Left renal pelvis (tissue), 4 donors: ENCODE measurements at places on chromosomes 1 and 21.

DNA sequence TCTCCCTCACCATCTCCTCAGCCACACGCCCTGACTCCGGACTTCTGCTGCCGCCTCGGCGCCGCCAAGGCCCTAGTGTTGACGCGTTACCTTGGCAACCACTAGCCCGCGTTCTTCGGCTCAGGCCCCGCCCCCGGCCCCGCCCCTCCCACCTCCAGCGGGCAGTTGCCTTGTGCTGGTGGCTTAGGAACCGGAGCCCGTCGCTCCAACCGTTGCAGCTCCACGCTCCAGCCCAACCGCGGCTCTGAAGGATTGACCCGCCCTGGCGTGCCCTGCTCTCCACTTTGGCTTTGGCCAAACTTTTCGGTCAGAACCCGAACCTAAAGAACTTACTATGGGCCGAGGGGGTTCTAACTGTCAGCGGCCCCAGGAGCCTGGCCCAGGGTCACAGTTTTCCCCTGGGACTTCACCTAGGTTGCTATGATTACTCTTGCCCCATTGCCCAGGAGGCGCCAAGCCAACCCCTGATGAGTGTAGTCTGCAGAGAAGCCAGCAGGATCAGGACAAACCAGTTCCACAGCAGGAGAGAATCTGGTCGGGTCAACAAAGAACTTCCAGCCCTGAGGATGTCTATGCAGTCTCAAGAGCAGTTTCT lies at the start of gene CFAP45:
Gene CFAP45, minus strand, starts transcription at position 80 of the 595 bp plus-strand sequence. Its CDS starts 67 bp downstream, at position 13.
- DNase-seq = peak; percentile 75

GRCh38 chr1:234559902-234560676 lies 49.9 kb downstream of the IRF2BP2 start:
- no peak for DNase-seq

DNA sequence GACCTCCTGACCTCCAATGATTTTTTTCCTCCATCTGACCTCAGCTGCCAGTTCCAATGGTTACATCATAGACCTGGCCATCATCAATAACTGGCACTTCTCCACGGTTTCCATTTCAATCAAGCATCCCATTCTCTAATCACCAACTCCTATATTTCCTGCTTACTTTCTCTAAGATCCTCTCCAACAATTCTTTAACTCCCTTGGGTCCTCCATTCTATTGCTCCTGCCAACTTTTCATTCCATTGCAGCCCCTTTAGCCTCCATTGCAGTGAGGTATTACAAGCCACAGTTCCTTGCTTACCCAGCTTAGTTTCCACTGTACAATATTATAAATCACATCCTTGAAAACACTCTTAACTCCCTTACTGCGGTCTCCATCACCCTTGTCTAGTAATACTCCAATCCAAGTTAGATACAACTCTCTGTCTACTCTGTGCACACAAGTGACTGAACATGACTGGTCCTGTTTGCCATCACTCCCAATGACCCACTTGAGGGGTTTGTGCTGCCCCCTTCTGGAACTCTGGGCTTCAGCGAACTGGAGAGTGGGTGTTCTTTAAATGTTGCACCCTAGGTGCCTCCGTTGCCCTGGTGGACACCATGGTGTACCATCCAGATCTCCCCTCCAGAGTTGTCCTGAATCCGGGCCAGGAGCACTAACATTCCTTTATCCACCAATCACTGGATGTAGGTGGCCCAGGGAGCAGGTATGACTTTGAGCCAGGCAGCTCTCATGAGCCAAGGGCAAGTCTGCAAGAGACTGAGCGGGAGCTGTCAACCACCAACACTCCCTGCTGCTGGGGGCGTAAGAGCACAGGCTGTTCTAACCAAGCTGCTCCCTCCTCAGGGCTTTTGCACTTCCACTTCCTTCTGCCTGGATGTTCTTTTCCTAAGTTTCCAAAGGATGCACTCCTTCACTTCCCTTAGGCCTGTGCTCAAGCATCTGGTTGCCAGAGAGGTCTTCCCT lies 3.7 kb upstream of the FNDC7 start:
- no peak for DNase-seq

DNA sequence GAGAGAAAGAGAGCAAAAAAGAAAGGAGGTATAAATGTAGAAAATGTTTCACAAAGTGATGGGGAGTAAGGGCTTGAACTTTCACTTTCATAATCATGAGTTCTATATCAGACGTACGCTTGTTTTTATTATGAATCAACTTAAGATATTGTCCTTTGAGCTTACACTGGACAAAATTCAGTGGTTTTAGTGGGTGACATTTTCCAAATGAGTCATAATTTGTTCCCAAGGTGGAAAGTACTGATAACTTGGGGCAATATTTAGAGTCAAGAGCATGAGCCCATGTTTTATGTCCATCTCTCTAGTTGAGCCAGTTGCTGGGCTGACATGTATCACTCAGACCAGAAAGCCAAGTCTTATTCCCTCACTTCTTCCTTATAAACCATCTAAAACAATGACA lies 161.6 kb downstream of the CHRM3 start:
- no peak for DNase-seq

DNA sequence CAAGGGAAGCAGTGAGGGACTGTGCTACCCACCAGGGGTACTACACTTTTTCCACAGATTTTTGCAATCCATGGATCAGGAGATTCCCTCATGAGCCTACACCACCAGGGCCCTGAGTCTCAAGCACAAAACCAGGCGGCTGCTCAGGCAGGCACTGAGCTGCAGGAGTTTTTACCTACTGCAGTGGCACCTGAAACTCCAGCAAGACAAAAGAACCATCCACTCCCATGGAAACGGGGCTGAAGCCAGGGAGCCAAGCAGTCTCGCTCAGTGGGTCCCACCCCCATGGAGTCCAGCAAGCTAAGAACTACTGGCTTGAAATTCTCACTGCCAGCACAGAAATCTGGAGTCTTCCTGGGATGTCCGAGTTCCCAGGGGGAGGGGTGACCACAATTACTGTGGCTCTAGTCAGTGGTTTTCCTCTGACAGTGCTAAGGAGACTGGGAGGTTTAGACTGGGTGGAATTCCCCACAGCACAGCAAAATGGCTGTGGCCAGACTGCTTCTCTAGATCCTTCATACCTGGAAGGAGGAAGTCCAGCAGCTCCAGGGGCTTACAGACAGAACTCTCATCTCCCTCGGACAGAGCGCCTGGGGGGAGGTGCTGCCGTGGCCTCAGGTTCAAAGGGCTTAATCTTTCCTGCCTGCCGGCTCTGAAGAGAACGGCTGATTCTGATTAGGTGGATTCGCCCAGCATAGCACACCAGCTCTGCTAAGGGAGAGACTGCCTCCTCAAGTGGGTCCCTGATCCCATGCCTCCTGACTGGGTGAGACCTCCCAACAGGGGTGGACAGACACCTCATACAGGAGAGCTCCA lies 437.8 kb downstream of the LTN1 start:
- DNase-seq = no peak

- DNase-seq = no peak
Observed at GRCh38 chr1:6412896-6413295, 6.8 kb downstream of the HES2 start.

- no peak for DNase-seq
Observed at GRCh38 chr1:234634387-234634786, 24.4 kb upstream of the IRF2BP2 start.

GRCh38 chr1:27668121-27668807 lies 3.7 kb downstream of the IFI6 start:
- no peak for DNase-seq

- no peak for DNase-seq
Observed at GRCh38 chr1:21818656-21819055, 6.6 kb downstream of the LDLRAD2 start.

DNA sequence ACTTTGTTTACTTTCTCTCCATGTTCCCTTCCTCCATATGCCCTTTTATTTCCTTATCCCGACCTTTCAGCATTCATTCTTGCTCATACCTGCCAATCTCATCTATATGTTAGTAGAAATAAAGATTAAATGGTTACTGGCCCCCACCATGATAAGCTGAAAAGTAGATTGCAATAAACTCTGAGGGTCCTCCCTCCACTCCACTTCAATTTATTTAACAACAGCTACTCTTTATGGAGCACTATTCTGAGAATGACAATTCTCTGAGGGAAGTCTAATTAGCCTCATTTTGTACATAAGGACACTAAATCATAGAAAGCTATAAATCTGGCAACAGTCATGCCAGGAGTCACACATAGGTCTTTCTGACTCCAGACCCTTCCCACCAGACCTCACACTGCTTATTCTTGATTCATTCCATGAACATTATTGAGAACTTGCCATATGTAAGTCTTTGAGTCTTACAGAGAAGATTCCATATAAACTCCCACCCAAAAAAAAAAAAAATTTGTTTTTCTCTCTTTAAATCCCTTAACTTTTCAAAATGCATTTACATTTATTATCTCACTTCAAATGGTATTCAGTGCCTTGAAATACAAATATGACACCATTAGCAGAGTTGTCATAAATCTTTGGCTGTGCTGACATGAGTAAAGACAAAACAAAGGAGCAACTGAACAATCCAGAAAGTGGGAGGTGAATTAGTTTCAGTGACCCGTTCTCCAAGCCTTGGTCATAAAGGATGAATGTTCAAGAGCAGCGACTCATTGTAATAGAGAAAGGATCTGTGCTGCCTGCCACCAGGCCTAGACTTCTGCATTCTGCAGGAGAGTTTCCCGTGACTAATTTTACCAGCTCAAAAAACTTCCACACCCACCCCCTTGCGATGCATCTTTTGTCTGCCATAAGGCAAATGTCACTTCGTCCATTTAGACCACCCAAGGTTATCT lies 28.5 kb downstream of the PALMD start:
- DNase-seq = peak; percentile 25

DNA sequence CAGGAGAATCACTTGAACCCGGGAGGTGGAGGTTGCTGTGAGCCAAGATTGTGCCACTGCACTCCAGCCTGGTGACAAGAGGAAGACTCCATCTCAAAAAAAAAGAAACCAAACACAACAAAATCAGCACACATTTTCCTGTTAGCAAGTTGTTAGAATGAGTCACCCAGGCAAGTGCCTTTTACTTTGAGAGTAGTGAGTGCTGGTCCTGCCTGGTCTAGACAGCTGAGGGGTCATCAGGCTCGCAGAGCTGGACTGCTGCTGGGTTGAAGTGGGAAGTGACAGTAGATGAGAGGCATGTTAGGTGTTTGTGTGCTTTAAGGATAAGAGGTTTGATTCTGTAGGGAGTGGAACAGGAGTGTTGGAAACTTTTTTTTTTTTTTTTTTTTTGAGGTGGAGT lies 31.9 kb downstream of the GNPAT start:
- DNase-seq = no peak

DNA sequence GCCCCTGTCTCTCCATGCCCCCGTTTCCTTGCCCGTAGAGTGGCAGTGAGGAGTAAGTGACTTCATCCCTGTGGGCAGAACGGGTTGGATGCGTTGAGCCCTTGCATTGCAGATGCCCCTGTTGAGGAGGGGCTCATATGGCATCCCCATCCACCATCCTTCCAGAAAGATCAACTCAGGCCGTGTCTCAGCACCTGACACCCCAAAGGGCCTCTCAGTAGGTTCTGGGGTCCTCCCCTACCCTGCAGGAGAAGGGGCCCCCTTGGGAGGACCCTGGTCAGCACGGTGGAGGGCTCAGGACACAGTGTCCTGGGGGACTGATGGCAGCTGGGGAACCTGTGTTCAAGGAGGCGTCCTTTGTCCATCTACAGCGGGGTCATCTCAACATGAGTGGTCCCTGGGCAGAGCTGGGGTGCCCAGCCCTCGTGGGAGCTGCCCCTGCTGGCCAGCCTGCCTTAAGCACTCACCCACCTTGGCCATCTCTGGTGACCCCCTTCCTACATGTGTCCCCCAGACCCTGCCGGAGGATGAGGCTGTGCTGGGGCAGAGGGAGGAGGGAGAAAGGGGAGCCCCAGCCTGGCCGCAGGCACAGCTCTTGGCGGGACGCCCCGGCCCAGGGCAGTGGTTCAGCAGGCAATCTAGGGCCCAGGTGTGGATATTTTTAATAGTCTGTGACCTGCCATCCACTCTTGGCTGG lies 48.2 kb upstream of the ACTRT2 start:
- no peak for DNase-seq

DNA sequence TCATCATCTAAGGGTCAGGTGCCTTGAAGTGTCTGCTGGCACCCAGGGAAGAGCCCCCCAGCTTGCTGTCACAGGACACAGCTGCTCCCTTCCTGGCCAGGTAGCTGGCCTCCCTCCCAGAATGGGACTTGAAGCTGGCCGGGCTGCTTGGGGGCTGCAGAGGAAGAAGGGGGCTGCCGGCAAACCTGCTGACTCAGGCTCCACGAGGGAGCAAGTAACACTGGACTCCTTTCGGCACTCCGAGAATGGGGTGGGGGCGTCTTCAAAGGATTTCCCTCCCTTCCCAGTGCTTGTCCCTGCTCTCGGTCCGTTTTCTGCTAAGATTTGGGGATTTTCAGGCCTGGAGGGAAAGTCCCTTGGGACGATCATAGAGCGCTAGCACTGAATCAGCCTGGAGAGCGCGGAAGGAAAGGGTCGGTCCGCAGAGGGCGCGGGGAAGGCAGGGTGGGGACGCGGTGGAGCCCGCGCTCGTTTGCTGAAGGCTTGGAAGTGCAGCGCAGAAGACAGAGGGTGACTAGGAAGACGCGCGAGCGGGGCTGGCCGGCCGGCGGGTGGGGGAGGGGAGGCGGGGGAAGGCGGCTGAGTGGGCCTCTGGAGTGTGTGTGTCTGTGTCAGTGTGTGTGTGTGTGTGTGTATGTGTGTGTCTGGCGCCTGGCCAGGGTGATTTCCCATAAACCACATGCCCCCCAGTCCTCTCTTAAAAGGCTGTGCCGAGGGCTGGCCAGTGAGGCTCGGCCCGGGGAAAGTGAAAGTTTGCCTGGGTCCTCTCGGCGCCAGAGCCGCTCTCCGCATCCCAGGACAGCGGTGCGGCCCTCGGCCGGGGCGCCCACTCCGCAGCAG lies at the start of gene CSF1:
Gene CSF1, plus strand, starts transcription at position 727 of the 840 bp plus-strand sequence. CDS start 175 bp downstream, outside the sequence.
- peak; percentile 78 for DNase-seq

DNA sequence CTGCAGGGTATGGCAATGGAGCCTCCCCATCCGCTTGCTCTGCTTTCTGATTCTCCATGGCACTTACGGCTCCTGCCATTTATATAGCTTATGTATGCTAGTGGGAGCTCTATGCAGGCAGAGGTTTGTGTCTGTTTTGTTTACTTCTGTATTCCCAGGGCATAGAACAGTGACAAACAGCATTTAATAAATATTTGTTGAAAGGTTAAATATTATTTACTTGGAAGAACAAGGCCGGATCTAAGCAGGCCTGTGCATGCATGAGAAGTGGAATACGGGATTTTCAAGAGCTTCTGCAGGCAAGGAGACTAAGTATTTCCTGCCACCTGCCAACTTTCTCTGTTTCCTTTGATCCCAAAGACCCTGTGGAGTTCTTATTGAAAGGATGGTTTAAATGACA lies 90.7 kb downstream of the XCL2 start:
- DNase-seq = no peak

GRCh38 chr21:30758306-30758705 lies 3.1 kb upstream of the KRTAP21-1 start:
- no peak for DNase-seq

DNA sequence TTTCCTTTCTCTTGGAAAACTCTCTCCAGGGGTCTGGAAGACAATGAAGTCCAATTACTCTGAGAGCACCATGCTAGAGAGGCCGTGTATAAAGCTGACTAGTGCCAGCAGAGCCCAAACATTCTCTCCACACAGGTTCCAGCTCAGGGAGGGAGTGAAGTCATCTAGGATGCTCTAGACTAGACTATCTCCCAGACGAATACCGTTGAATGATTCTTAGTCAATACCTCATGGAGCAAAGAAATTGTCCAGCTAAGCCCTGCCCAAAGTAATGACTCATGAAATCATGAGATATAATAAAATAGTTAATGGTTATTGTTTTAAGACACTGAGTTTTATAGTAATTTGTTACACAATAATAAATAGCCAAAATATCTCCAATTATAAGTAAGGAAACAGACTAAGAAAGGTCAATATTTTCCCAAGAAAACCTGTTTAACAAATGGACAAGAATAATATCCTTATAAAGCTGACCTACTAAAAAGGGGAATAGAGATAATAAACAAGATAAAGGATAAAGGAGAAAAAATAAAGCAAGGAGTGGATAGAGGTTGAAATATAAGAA lies 163.9 kb upstream of the LRRC7 start:
- DNase-seq = no peak

- DNase-seq = no peak
Observed at GRCh38 chr21:46585191-46585953, 19.5 kb downstream of the S100B start.
